ENCODE measurements at places on chromosomes 6 and 20.

- DNase-seq: no peak
Measured at GRCh38 chr6:79718509-79719247, 87.5 kb downstream of the SH3BGRL2 start.

DNA sequence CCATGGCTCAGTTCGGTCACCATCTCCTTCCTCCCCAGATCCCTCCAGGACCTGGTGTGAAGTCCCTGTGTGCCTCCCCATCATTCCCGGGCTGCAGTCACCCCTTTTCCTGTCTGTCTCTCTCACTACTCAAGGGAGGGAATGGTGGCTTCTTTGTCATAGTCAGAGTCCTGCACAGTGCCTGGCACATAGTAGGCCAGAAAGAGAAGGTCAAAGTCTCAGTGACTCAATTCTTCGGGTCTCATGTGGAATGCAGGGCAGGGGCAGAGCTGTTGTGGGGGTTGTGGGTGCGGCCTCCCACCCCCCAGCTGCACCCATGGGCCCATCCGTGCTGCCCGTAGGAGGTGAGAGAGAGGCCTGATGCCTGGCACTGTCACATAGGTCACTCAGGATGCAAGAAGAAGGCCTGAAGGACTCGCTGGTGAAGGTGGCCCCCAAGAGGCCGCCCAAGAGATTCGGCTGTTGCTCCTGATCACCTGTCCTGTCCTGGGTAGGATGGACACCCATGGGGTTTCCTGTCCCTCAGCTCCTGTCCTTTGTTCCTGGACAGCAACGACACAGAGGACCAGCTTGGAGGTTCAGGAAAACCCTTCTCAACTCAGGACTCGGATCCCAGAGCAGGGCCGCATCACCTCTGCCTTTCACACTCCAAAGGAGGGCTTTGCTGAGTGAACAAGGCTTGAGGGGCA is 34.1 kb downstream of the RAB44 start:
- no peak for DNase-seq

- DNase-seq: no peak
Measured at GRCh38 chr6:164062872-164063271, 648.4 kb downstream of the QKI start.

GRCh38 chr6:38054527-38055202 is 235.1 kb downstream of the ZFAND3 start:
- no peak for DNase-seq

- no peak for DNase-seq
Measured at GRCh38 chr6:925656-926213, 232.8 kb upstream of the EXOC2 start.

DNA sequence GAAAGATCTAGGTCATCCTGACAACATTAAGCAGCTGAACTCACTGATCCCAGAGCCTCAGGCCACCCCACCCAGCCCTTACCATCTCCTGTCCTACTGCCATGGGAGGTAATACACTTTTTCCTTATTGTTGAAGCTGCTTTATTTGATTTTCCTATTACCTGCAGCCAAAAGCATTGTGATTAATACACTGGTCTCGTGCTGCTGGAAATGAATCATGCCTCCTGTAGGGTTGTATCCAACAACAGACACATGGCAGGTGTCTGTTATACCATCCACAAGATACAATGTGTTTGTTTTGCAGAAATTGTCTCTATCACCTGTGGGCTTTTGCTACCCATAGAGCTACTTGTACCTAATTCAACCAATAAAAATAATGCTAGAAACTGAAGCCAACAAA is 34.2 kb downstream of the MYLIP start:
- no peak for DNase-seq

DNA sequence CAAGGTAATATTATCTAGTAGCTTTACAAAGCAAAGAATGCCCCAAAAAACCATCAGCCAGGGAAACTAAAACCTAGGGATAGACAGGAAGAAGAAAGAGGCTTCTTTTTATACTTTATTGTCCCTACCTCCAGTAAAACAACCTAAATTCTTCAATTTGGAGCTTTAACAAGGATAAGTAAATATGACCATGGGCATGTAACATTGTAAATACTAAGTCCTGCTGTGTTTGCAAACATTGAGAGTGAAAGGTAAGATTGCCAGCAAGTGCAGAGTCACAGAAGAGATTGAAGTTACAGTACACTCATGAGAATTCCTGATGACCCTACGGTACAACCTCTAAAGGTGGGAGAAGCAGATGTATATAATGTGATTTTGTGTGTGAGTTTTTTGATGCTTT is 117.2 kb downstream of the FOXO3 start:
- DNase-seq: no peak

- no peak for DNase-seq
Measured at GRCh38 chr6:3440911-3441310, 15.9 kb downstream of the SLC22A23 start.

Data from H1 (cell line).